ENCODE measurements at places on chromosomes 1 and 21. TPM values are rescaled to one million over a fixed set of nuclear protein-coding genes. Genes with fewer than 3 reads are reported as not detected.

Gene MNDA
- 1.9 TPM for total RNA-seq

Gene HSPA6
- total RNA-seq: 2.9 TPM

Gene GPATCH4
- 17.1 TPM for total RNA-seq

Gene ATPAF1
- total RNA-seq: 61.0 TPM

DNA sequence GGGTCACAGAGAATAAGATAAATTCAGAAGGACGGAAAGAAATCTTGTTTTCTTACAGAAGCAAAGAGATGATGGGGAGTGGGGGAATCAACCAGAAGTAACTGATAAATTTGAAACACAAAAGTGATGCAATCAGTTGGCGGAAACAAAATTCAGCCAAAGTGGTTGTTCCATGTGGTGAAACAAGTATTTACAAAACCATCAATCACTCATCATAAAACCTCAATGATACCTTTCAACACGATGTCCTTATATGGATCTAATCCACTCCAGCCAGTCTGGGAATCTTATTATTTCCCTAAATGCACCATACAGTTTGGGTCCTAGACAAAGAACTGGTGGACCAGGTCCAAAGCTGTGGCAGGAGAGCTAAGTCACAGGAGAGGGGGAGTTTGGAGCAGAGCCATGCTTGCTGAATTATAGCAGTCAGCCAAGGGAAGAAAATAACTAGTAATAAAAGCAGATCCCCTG lies 303.8 kb upstream of the LRRC7 start:
- no peak for DNase-seq

DNA sequence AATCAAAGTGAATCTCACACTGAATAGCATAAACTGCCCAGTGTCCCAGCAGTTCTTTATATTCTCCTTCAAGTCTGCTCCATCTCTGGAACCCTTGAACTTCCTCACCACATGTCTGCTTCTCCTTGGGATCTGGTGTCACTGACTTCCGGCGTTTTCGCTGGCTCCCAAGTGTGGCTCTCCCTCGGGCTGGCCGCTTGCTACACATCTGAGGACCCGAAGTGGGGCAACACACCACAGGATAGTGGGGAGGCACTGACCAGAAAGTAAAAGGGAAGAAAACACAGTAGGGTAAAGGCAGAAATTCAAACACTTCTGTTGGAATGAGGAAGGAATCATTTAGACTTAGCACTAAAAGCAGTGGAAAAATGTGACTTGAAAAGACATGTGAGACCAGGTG lies 5.1 kb downstream of the NIT1 start:
- no peak for DNase-seq

- no peak for DNase-seq
Measured at GRCh38 chr1:116741836-116742565, 12.2 kb upstream of the CD2 start.

DNA sequence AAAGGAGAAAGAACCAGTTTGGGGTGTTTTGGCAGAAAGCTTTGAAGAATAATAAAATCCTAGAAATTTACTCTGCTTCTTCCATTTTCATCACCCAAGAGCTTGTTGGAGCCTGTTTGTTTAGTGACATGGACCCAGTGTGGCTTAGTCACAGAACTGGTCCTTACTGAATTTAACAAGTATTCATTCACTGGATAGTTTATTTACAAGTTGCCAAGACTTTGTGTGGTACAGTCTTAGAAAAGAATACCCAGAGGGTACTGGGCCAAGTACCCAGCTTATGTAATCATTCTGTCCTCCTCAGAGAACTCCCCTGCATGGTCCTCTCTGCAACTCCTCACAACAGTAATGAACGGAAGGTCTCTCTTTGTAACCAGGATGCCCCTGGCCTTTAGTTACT lies 16.4 kb downstream of the RAB4A start:
- DNase-seq: no peak

- no peak for DNase-seq
Measured at GRCh38 chr1:162003830-162004215, 19.8 kb downstream of the OLFML2B start.

DNA sequence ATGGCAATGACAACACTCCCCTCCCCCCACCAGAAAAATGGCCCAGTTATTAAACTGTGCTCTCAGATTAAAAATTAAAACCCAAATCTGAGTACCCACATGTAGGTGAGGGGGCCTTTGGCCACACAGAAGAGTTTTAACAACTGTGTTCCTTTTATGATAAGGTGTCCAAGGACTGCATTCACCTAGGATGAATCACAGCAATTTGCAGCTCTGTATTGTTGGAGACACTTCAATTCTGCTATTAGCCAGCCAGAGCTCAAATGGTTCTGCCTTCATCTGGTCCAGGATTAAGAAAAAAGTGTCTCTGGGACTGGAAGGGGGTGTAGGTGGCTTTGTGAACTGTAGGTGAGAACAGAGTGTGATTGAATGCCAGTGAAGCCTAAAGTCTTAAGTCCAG lies 43.3 kb upstream of the DIRAS3 start:
- no peak for DNase-seq

- DNase-seq: peak; percentile 67
Measured at GRCh38 chr1:14522077-14522925, 76.2 kb upstream of the KAZN start.

GRCh38 chr21:14675774-14676530 lies 129.8 kb upstream of the SAMSN1 start:
- no peak for DNase-seq

GRCh38 chr1:232335261-232335660 lies 294.7 kb downstream of the SIPA1L2 start:
- DNase-seq: no peak

GRCh38 chr1:39915499-39916129 lies 13.9 kb upstream of the MYCL start:
- DNase-seq: no peak

DNA sequence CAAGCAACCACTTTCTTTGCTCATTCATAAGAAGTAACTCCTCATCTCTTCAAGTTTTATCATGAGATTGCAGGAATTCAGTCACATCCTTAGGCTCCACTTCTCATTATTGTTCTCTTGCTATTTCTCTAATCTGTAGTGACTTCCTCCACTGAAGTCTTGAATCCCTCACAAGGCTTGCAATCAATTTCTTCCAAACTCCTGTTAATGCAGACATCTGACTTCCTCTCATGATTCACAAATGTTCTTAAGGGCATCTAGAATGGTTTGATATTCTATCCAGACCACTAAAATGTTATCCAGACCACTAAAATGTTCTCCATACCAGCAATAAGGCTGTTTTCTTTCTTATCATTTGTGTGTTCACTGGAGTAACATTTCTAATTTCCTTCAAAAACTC lies 528.1 kb downstream of the DPYD start:
- no peak for DNase-seq

DNA sequence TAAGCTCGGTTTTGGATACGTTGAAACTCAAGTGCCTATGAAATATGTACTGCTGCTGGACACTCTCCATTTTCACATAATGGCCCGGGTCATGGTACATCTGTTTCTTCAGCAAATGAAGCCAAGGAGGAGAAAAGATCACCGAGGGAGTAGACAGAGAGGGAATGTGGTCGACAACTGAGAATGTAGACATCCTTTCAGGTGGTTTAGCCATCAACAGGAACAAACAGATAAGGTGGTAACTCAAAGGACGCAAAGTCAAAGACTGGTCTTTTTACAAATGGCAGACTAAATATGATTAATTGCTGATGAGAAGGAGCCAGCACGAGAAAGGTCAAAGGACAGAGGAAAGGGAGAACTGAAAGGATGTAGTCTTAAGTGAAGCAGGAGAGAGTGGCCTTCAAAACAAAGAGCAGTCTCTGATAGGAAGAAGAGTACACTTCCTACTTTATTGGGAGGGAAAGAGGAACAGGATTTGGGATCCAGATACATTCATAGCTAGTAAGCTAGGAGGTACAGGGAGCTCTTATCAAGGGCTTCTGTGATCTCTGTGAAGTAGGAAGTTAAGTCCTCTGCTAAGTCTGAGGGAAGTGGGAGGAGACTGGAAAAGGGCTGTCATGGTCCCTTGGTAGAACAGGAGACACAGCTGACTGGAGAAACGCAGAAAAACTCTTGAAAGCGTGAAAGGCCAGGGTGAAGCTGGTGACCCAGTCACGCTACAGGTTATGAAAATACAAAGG lies 28.3 kb downstream of the NUP133 start:
- no peak for DNase-seq

DNA sequence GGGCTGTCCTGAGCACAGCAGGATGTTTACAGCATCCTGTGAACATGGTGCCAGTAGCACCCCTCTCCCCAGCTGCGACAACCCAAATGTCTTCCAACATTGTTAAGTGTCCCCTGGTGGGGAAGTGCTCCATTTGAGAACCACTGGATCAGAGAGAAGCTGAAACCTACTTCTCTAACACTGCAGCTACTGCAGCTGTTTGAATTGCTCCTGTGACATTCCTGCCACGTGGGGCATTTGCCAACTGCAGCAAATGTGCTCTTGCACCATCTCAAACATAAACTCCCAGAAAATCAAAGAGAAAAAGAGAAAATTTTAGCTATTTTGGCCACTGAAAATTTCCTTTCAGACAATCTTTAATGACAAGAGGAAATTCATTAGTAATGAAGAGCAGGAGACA lies 11.0 kb downstream of the SLC2A5 start:
- DNase-seq: no peak
